Islet precursor cell (in vitro differentiated cells): ENCODE measurements at places on chromosomes 7 and 10.

GRCh38 chr7:54796150-54796549 is 37.1 kb upstream of the SEC61G start:
- no peak for DNase-seq

DNA sequence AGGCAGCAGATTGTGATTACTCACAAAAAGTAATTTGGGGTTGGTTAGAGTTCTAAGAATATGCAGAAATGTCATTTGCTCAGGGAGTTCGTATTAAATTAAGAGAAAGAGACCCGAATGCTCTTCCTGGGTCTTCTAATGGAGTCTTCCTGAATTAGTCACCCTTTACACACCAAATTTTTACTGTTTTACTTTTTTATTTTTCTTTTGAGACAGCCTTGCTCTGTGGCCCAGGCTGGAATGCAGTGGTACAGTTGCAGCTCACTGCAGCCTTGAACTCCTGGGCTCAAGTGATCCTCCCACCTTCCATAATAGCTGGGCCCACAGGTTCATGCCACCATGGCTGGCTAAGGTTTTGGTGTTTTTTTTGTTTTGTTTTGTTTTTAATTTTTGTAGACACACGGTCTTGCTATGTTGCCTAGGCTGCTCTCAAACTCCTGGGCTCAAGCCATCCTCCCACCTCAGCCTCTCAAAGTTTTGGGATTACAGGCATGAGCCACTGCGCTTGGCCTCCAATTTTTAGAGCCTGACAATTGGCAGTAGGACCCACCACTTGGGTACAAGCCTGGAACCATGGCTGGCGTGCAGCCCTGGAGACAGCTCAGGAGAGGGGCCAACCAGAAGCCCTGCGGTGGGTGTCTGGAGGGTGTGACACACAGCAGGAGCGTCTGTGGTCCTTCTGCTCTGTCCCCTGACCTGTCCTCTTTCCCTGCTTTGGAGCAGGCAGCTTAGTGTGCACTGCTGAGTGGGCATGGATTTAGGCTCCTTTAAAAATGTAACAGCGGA is 16.4 kb upstream of the BHLHA15 start:
- no peak for DNase-seq

GRCh38 chr7:105776068-105776790 is 100.2 kb downstream of the ATXN7L1 start:
- peak; percentile 99 for DNase-seq

DNA sequence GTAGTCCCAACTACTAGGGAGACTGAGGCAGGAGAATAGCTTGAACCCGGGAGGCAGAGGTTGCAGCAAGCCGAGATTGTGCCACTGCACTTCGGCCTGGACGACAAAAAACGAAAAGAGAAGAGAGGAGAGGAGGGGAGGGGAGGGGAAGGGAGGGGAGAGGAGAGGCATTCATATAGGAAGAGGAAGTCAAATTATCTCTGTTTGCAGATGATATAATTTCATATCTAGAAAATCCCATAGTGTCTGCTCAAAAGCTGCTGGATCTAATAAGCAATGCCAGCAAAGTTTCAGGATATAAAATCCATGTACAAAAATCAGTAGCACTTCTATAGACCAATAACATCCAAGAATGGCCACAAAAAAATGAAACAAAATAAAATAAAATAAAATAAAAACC is 120.3 kb downstream of the LMBR1 start:
- no peak for DNase-seq

GRCh38 chr10:598415-599170 is 90.9 kb downstream of the DIP2C start:
- peak; percentile 94 for DNase-seq

GRCh38 chr7:155811895-155812761 is at the start of gene SHH:
SHH (minus strand) TSS chr7:155812463; CDS start chr7:155812122, 341 bp downstream.
- no peak for DNase-seq

GRCh38 chr10:132397036-132397541 is at the start of gene PWWP2B:
PWWP2B (plus strand) TSS chr10:132397200; CDS start chr10:132397227, 27 bp downstream.
- DNase-seq, result no peak

DNA sequence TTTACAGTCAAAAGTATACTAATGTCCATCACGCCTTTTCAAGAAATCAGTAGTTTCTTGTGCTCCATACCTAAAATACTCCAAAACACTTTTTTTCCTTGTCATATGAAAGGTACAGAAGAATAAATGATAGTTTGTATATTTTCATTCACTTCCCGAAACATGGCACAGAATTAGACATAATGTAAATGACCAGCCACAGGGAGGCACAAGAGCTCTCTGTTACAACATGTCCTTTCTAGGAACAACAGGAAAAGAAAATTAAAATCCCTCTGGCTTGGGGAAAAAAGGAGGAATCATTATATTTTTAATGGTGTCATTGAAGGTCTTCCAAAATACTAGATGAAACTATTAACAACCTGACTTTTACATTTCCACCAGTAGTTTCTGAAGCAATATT is 331.2 kb downstream of the ACTR3B start:
- no peak for DNase-seq

DNA sequence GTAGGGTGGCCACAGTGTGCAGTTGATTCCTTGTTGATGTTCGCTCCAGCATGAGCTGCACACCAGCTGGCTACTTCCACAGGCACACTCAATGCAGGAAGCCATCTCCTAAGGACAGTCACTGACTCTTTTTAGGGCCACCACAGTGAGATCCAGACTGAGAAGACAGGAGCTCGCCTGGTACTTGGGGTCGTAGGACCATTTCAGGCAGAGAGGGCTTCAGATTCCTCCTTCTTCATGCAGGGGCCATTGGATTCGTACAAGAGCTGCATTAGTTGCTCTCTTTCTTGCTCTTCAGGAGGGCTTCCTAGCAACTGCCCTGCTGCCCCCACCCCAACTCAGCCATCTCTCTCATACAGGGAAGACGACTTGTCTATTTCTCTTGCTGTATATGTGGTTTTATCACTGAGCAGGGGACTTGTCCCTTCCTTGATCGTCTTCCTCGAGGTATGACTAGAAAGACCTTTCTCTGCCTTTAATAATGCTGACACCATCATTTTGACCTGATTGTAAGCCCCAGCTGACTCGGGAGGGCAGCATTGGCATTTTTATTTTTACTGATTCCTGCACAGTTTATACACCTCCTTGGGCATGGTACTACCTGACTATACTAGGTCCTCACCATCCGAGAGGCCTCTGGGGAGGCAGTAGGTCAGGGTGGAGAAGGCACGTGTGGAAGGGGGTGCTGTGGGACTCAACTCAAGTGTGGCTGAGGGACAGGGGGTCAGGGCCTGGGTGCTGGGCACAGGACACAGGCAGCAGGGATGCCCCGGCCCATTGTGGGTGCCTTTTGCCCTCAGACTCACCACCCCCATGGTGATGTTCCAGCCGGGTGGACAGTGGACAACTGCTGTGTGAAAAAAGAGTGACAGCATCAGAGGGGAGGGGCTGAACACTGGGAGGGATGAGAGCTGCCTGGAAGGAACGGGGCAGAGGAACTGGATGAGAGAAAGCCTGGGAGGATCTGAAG is 136.7 kb upstream of the ZNF746 start:
- no peak for DNase-seq

- peak; percentile 64 for DNase-seq
Measured at GRCh38 chr7:142012825-142013511, 17.3 kb downstream of the MGAM start.

GRCh38 chr7:87420173-87420572 is 55.3 kb downstream of the ABCB4 start:
- no peak for DNase-seq
